Stimulated activated CD4-positive, alpha-beta T cell treated with anti-CD3 and anti-CD28 coated beads, Interleukin-1b, Interleukin-23, amount 100 ng/mL, for 1 hour (primary cell): ENCODE measurements at places on chromosomes 3 and 15.
A peak's percentile ranks its signal among the peaks of the same experiment; 100 is the strongest.

DNA sequence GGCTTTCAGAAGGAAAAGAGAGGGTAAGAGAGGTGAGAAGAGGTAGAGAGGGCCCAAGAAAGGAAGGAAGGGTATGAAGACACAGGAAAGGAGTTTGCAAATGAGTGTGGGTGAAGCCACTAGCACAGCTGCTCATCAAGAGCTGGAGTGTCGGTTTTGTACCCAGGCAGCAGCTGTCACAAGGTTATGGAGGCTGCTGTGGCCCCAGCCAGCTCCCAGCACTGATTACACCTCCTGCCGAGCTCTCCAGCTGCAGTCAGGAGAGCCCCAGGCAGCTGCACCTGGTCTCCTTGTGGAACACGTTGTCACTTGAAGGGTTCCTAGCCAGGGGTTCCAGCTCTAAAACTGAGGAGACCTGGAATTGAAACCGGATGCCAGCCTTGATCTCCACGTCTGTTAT is 60.4 kb upstream of the CHD2 start:
- DNase-seq: no peak

- no peak for DNase-seq
Observed at GRCh38 chr15:68151277-68151676, 53.9 kb downstream of the CALML4 start.

DNA sequence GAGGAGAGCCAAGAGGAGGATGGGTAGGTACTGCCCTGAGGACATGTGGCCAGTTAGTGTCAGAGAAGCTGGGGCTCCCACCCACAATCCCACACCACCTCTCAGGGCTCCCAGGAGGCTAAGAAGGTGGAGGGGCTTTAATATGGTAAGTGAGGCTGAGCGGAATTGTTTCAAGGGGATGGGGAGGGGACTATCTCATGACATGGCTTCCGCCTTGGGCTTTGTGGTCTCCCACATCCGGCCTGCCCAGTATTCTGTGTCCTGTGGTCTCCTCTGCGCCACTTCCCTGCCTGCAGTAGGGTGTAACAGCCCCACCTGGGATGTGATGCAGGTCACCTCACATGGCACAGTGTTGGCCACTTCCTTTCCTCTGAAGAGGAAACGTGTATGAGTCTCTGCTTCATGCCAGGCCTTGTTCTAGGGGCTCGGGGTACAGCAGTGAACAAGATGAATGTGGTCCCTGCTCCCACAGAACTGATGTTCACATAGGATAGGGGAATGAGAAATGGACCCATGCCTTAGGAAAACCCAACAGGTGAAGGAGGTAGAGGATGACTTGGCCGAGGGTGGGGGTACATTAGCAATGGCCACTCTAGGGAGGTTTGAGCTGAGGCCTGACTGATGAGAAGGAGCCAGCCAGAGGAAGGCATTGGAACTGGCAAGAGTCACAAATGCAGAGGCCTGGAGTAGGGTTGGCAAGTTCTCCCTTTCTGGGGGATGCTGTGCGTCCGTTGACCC is 3.2 kb downstream of the NEIL1 start:
- peak; percentile 24 for DNase-seq

DNA sequence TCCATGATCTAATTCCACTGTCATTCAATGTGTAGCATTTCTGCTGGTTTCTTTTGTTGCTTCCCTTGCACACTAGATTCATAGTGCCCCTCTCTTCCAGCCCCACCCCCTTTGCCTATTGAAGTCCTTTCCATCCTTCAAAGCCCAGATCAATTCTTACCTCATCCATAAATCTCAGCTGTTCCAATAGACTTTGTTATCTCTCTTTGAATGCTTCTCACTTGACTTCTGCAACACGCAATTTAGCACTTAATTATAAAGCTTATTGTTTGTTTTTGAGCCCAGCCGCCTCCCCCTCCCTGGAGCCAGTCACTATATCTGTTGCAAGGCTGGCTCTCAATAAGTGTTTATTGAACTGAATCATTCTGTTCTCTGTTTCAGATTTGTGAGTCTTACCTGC is 174.6 kb upstream of the TBL1XR1 start:
- DNase-seq: no peak

DNA sequence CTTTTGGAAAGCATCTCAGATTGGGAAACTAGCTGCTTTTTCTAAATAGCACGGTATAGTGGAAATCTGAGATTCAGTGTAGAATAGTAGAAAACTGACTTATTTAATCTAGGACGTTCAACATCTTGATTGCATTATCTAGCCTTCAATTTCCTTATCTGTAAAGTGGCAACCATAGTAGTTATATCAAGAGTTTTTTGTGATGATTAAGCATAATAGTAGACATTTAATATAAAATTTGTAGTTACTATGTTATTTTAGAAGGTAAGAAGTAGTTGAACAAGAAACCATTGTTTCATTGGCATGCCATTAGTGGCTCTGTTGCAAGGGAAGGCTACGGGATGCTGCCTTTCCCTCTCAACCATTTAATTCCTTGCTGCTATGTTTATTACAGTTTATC is 367.3 kb downstream of the NAALADL2 start:
- DNase-seq: no peak

GRCh38 chr15:75694241-75695182 is 18.1 kb downstream of the CSPG4 start:
- DNase-seq: no peak

DNA sequence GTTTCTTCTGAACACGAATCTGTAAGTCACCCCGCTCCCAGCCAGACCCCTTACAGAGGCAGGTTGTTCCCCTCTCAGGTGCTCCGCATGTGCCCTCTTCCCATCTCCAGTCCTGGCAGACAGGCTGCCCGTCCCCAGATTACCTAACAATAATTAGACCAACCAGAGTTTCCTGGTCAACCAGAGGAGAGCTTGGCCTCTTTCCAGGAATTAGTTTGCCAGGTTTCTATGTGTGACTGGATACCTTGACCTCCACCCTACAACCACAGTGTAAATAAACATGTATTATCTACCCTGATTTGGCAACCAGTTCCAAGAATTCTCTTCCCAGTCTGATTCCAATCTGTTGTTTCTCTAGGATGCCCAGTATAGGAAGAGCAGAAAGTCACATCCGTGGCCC is 178.0 kb upstream of the UMPS start:
- DNase-seq: no peak

- no peak for DNase-seq
Observed at GRCh38 chr15:44729408-44730127, 6.8 kb upstream of the TRIM69 start.
